Posterior cingulate gyrus (tissue), 11 donors: ENCODE measurements at places on chromosomes 11 and 22.

- DNase-seq: no peak
These were observed 19.0 kb upstream of the SMIM35 start for GRCh38 chr11:118105657-118106305.

GRCh38 chr22:27783436-27784119 is 18.0 kb downstream of the MN1 start:
- no peak for DNase-seq

GRCh38 chr22:39634530-39635405 is 64.2 kb downstream of the CACNA1I start:
- DNase-seq: peak; percentile 51

- DNase-seq: no peak
These were observed 377.2 kb downstream of the BRD1 start for GRCh38 chr22:49450498-49450897.

- DNase-seq: no peak
These were observed 8.8 kb upstream of the OR2AT4 start for GRCh38 chr11:75105462-75105925.

DNA sequence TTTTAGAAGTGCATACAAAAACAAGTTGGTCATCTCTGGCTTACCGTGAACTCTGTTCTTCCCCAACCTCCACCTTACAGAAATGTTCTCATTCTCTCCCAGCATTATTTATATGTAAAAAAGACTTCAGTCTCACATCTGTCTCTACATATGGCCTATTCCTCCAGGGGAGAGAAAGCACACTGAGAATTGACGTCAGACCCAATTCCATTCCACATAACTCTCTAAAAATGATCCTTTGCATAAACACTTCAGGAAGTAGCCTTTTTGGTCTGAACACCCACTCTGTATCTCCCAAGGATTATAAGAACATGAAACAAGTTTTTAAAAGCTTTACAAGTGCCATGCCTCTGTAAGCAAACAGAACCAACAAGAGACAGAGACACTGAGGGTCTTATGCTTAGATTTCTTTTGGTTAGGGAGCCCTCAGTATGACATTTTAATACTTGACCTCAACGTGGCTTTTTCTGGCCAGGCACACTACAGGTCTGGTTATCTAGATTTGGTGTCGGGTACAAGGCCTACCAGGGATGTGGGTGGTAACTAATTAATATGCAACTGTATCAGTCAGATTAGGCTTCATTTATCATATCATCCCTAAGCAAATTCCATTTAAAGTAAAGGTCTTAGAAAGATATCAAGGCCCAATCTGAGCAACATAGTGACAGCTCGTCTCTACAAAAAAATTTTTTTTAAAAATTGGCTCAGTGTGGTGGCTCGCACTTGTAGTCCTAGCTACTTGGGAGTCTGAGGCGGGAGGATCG is 48.5 kb upstream of the PPP2R1B start:
- DNase-seq: no peak

DNA sequence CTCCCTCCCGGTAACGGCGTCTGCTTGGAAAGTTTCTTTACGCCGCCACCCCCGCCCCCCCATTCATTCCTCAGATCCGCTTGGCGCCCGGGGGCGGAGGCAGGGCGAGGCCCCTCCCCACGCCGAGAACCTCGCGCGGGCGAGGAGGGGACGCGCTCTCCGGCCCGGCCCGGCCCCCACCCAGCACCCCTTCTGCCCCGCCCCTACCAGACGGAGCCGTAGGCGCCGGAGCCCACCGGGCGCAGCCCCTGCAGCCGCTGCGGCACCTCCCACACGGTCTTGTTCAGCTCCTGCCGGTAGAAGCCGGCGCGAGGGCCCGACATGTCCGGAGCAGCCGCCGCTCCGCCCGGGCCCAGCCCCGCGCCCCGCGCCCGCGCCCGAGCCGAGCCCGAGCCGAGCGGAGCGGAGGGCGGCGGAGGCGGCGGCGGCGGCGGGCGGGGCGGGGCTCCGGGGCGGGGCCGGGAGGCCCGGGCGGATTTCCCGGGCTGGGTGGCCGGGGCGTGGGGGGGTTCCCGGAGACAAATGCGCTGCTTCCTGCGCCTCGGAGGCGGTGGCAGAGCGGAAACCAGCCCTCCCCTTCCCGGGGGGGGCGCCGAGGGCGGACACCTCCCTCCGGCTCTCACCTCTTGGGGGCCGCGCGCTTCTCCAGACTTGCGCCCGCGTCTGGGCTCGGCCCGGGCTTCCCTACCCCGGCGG is at the start of gene MAPK11:
Gene MAPK11, minus strand, starts transcription at position 411 of the 696 bp plus-strand sequence. Its CDS starts 88 bp downstream, at position 323.
- peak; percentile 93 for DNase-seq

DNA sequence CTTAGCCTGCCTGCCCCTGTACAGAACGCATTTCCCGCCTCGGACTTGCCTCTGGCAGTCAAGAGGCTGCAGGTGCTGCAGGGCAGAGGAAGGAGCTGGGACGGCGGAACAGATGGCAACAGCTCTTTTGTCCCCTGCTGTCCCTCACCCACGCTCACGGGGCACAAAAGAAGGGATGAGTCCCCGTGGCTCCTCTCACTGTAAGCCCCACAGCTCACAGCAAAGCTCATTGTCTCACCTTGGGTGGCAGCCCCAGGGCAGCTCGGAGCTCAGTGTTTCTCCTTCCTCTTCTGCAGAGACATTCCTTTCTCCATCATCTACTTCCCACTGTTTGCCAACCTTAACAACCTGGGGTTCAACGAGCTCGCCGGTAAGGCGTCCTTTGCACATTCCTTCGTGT is 24.3 kb downstream of the SLC25A18 start:
- DNase-seq: no peak

DNA sequence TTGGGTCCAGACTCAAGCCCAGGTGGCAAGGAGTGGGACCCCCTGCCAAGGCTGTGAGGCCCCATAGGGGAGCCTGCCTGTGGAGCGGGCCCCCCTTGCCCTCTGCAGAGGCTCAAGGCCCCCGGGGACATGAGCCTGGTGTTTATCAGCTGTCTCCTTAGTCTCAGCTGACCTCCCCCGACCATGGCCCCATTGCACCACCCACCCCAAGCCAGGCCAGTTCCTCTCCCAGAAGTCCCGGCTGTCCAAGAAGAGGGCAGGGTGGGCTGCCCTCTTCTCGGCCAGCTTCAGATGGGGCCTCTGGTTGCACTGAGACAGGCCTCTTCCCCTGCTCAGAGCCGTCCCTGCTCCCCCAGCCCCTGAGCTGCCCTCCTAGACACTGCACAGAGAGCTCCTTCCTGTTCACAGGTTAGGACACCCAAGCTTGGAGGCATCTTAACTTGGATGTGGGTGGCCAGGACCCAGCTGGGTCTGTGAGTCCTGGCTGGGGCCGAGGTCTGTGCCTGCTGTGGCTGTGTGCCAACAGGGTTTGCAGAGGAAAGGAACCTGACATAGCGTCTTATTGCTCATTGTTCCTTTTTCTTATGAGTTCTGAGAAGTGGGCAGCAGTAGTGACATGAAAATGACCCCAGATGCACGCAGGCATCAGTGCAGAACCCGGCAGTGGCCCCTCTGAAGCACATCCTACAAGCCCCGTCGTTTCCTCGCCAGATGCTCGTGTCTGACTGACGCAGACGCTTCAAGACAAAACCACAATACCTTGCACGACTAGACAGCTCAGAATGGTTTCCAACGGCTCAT is 5.4 kb downstream of the TRABD start:
- no peak for DNase-seq

DNA sequence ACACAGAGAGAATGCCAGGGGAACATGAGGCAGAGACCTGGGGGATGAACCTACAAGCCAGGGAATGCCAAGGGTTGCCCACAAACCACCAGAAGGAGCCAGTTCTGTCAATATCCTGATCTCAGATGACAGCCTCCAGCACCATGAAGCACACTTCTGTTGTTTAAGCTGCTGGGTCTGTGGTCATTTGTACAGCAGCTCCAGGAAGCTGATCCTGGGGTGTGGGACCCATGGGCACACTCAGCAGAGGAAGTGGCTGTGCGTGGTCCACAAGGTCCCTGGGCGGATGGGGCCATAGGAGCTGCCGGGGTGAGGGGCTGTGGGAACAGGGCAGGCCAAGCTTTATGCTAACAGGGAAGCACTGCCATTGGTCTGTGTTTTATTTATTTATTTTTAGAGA is 12.1 kb downstream of the PPM1F start:
- no peak for DNase-seq

DNA sequence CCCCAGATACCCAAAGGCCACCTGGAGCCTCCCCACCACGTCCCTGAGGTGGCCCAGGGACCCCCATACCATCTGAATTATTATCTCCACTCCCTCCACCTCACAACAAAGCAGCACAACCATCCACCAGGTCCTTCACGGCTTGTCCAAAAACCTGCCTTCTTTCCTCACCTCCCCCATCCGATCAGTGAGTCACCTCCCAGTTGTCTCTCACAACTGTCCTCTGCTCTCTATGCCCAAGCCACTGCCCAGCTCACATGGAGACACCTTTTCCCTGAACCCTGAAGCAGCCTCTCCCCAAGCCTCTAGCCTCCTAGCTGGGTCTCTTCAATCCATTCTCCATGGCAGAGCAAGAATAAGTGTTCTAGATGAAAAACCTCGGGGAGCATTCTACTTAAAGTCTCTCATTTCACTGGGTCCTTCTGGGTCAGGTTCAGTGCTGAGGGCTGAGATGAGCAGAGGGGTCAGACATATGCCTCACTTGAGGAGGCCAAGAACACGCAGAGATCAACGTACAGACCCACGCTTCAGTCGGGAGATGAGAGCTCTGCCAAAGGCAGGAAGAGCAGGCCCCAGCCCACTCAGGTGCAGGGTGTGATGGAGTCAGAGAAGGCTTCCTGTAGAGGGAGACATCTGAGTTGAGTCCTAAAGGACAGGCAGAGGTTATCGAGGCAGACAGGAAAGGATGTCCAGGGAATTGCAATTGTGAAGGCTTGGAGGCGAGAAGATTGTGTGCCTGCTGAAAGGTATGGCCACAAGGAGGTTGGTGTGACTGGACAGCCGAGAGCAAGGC is 74.7 kb downstream of the PDE2A start:
- DNase-seq: no peak

DNA sequence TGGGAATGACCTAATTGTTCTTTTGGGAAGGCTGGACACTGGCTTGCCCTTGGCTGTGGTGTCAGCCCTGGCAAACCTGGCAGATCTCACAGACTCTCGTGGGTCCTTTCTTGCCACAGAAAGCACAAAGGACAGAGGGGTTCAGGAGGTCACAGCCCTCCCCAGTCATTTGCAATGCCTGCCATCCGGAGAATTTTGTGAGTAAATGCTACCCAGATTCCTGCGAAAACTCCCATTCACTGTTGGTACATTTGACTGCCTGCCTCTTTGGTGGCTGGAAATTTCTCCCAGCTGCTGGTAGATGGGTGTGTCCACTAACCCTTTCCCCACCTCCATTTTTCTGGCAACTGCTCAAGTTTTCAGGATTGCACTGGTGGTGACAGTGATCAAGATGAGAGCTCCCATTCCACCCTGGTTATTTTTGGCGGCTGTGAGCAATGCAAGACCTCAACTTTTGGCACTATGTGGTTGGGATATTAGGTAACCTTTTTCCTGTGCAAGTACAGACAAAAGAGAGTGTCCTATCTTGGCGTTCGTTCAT is 155.7 kb downstream of the NAV2 start:
- DNase-seq: no peak

DNA sequence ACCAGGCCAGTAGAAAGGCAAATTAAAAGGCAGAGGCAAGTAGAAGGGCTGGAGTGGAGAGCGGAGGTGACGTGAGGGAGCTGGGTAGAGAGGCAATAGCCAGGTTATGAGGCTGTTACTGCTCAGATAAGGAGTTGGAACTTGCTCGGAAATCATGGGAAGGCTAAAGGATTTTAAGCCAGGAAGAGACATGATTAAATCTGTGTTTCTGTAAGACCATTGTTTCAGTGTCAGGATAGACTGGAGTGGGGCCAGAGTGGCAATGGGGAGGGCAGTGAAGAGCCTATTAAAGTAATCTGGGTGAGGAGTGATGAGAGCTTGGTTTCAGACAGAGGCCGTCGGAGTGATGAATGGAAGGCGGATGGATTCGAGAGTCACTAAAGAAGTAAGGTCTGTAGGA is 39.0 kb downstream of the GRAMD1B start:
- no peak for DNase-seq

DNA sequence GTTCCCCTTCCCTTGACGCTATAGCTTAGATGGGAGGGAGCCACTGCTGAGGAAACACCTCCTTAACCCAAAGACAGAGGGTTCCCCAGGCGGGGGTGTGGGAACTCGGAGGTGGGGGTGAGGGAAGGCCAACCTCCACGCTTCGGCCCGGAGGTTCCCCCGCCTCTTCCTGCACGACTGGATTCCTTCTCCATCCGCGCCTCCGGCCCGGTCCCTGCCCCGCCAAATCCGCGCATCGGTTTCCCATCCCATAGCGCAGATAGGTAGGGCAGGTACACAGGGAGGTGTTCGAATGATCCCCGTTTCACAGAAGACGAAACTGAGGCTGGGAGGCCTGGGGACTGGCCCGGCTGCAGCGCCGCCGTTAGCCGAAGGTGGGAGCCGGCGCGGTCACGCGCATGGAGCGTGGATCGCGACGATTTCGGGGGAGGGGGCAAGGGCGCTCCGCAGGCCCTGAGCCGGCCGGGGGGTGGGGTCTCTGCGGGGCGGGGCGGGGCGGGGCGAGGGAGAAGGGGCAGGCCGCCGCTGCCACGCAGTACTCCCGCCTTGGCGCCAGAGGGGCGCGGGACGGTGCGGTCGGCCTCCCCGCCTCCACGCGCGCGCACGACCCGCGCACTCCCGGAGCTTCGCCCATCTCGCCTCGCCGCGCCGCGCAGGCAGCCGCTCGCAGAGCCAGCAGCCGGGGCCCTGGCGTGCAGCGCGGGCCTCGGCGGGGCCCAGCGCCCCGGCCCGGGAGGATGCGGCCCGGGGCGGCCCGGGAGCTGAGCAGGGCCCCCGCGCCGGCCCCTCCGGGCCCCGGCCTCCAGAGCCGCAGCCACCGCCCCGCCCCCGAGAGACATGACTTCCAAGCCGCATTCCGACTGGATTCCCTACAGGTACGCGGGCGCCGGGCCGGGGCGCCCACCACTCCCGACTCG is at the start of gene TUB:
Gene TUB, plus strand, starts transcription at position 538 of the 917 bp plus-strand sequence. Its CDS starts 300 bp downstream, at position 838.
- peak; percentile 45 for DNase-seq

DNA sequence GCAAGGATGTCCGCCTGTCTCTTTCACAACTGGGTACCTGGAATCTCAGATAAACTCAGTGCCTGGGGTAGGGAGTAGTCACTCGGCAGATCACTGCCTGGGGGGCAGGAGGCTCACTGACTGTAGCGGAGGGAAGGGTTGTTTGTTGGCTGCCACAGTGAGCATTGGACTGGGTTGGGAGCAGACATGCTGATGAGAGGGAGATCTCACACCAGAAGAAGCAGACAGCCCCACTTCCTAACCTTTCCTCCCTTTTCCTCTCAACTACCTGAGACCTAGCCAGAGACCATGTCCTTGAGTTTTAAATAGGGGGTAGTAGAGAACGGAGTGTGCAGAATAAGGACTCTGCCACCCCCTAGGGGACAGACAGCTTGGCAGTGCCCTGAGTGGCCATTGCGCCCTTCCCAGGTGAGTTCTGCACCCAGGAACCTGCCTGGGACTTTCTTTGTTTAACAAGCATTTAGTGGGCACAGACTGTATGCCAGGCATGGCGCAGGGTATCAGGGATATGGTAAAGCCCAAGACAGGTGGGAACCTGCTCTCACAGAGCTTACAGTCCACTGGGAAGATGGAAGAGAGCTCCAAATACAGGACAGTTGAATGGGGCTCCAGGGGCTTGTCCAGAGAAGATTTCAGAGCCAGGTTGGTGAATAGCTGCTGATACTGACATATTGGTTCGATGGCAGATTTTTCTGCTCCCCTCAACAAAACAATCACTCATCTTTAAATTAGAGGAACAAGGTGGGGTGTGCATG is 115.7 kb upstream of the NNMT start:
- DNase-seq: no peak

- DNase-seq: no peak
These were observed 63.5 kb downstream of the MRTFA start for GRCh38 chr22:40572976-40573375.
